RCC 7860 (cell line): ENCODE measurements at places on chromosomes 7 and 10.

DNA sequence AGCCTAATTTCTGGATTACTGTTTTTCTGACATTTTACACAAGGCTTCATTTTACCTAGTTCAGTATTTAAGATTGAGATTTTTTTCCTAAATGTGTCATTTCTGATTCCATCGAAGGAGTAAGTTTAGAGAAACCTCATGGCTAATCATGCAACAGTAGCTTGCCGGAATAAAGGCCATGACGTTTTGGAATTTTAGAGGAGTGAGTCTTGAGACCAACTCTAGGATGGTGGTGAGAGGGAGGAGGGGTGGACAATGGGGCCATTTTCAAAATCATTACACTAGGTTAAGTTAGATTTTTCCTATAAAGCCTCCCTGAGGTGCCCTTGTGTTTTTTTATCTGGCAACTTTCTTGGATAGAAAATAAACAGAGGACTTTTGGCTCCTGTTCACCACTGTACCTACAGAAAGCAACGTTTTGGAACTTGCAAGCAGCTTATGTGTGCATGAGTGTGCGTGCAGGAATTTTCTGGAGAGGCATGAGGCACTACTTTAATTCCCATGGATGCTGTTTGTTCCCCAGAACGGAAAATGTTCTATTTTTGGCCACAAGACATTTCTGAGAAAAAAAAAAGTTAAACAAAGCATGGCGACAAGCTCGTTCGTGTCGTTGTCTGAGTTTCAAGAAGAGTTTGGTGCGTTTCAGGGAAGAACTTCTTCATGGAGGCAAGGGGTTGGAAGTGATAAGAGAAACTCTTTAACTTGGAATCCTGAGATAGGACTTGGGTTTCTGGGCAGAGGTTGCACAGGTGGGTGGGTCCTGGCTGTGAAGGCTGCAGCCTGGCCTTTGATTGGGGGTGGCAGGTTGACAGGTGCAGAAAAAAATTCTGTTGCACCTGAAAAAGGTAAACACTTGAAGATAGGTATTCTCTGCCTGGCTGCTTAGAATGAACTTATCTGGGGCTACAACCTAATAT, 178.1 kb downstream of the PTEN start:
- DNase-seq = no peak

- DNase-seq = no peak
These were observed 543.8 kb upstream of the NRP1 start for GRCh38 chr10:33878238-33878786.

GRCh38 chr10:68901105-68901927, at the start of gene DDX50:
Gene DDX50 (plus strand): TSS chr10:68901315. CDS start chr10:68901385, 70 bp downstream.
- peak; percentile 98 for DNase-seq

DNA sequence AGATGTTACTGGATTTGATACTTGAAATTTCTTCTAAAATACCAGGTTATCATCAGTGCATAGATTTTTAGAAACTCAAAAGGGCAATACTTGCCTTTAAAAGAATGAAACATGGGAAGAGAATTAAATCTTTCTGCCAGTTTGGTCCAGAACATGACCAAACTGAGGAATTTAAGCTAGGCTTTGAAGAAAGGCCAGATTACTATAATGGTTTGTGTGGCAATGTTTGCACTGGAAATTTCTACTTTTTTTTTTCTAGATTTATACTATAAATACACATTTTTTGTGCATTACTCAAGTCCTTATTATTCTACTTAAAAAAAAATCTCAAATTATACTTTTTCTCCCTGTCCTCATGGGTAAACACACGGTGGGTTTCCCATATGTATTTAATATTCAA, 9.2 kb downstream of the MKX start:
- no peak for DNase-seq

GRCh38 chr10:30986053-30986555, 45.6 kb downstream of the ZNF438 start:
- no peak for DNase-seq

DNA sequence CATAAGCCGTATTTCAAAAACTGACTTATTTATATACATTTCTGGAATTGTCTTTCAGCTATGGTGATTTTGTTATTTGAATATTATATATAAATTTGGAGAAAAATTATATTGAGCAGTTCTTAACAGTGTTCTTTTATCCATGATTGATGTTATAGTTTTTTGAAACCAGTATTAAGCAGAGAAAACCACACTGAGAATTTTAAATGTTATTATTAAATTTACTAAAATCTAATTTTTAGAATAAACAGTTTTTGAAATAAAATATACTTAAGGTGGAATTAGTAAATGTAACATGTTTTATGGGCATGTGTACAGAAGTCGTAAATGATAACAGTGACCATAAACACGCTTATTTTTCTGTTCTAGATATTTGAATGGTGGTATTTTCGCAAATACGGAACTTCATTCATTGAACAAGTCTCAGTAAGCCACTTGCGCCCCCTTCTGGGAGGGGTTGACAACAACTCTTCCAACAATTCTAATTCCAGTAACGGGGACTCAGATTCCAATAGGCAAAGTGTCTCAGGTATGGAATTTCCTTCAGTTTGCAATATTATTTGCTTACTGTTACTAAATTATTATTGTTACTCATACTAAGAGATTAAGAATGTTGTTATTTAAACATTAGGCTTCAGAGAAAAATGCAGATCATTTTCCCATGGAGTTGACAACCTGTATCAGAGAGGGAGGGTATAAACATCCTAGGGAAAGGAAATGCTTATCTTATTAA, 166.1 kb downstream of the ST7 start:
- DNase-seq = peak; percentile 58

DNA sequence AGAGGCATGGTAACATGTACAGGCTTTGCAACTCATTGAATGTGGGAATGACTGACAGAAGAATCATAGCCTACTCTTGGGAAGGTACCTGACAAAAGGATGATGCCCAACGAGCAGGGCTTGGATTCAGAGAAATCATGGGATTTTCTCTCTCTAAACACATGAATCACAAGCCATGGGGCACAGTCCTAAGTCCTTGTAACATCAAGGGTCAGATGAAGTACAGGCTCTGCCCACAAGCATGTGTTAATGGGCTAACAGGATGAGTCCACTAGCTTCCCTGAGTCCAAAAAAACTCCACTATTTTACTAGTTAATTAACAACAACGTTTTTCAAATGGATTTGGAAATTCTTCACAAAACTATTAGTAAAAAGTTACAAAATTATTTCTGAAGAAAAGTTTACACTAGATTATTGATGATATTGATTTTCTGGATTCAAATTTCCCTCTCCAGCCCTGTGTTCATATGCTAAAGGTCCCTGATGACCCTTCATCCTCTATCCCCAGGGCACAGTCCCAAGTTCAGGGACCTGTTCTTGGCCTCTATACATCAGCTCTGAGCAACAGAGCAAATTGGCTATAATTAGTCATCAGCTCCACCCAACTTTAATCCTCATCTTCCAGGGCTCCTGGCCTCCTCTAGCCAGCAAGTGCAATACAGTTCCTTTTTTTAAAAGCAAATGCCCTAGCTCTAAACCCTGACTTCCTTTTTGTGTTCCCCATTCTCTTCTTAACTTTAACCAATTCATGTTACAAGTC, 99.8 kb downstream of the GSAP start:
- DNase-seq = no peak

GRCh38 chr10:105706281-105707026, 1065.4 kb downstream of the SORCS3 start:
- no peak for DNase-seq

- no peak for DNase-seq
These were observed 243.2 kb upstream of the SLC26A5 start for GRCh38 chr7:103689255-103689654.

DNA sequence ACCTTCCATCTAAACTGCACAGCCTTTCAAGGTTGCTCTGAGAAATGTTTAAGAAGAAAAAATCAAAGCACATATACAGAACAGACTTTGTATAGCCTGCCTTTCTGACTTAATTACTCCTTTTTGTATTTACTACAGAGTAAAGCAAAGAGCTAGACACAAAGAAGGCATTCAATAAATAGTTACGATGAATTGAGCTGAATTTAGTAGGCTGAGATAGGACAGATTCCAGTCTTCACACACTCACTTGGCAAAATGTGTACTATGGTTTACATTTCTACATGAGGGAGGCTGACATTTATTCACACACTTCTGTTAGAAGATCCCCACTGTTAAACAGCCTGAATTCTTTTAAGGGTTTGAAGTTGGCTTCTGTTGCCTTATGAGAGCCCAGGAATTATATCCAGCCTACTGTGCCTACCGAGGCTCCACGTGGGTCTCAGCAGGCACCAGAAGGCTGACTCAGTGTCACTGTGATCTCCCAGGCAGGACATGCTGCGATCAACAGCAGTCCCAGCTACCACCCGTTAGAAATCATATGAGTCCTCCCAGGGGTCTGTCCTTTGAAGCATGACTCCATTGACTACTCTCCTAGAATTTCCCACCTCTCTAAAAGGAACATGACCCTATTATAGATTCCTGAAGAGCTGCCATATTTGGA, 24.5 kb upstream of the SLC25A13 start:
- no peak for DNase-seq

- peak; percentile 28 for DNase-seq
These were observed 20.2 kb downstream of the PDCD11 start for GRCh38 chr10:103416436-103417147.

DNA sequence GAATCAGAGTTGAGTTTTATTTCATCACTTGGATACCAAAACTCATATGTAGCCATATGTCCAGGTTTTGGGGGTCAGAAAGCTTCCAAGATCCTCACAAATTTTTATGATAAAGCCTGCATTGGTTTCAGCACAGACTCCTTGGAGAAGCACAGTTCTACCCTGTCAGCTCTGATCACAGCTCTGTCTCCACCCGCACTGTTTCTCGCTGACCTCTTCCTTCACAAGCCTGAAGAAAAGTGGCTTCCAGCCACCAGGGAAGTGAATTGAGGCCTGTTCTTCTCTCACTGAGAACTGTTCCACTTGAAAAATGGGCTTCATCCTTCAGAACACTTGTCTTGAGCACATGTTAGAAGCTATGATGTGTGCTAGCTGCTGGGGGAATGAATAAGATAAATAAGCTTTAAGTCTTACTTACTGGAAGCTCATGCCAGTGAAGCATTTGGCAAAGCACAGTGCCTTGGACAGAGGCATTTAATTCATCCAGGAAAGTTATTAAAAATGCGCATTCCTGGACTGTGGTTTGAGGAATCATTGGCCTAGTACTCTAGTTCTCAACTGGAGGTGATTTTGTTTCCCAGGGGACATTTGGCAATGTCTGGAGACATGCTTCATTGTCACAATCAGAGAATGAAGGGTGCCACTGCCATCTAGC, 133.6 kb downstream of the BMPER start:
- DNase-seq = no peak

GRCh38 chr7:2498708-2499107, 20.9 kb upstream of the LFNG start:
- DNase-seq = no peak

DNA sequence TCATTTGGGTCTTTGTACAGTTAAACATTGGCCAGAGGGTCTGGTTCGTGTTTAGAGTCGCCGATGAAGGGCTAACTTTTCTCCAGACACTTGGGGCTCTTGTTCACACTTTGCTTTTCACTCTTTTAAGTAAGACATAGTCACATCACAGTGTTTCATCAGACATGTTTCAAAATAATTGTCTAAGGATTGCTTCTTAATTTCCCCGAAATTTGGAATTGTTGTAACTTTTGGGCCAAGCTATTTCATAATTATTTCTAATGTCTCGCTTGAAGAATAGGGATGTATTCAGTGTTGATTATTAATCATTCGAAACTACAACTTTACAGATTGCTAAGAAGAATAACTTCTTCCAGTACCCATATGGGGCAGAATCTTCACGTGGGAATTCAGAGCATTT, 92.8 kb downstream of the TCF7L2 start:
- no peak for DNase-seq

- peak; percentile 63 for DNase-seq
These were observed 165.2 kb downstream of the GNAT3 start for GRCh38 chr7:80346704-80347103.

GRCh38 chr10:89625041-89625765, 19.8 kb downstream of the PANK1 start:
- DNase-seq = peak; percentile 18

DNA sequence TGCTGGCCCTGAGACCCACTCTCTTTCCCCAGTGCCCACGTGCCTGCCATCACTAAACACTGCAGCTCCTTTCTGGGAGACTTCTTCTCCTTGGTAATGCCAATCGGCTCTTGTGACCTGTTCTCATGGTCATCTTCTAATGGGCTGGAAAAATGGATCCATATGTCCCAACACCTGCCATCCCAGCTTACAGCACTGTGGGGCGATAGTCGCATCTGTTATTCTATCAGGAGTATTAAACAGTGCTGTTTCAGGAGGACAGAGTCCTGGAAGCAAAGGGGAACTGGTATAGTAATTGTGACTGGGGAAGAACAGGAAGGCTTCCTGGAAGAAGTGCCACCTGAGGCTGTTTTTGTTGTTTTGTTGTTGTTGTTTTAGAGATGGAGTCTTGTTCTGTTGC, 411.2 kb downstream of the GLRX3 start:
- DNase-seq = no peak

- no peak for DNase-seq
These were observed 13.1 kb upstream of the SGMS1 start for GRCh38 chr10:50636618-50637579.

- DNase-seq = peak; percentile 23
These were observed 261.1 kb upstream of the CSTF2T start for GRCh38 chr10:51960494-51960895.

DNA sequence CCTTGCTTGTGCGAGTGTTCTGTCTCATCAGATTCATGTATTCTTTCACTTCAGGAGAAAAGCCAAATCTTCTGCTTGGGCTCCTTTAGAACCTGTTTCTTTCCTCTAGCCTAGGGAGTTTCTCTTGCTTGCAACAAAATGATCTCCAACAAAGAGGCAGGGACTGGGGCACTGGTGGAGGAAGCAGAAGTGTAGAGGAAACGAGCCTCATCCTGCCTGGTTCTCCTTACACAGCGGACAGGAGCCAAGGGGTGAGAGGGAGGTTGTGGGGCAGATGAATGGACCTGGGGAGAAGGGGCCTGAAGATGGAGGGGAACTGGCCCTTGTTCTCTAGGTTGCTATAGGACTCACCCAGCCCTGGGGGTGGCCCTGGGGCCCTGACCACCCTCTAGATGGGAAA, 141.1 kb downstream of the PKD1L1 start:
- no peak for DNase-seq

DNA sequence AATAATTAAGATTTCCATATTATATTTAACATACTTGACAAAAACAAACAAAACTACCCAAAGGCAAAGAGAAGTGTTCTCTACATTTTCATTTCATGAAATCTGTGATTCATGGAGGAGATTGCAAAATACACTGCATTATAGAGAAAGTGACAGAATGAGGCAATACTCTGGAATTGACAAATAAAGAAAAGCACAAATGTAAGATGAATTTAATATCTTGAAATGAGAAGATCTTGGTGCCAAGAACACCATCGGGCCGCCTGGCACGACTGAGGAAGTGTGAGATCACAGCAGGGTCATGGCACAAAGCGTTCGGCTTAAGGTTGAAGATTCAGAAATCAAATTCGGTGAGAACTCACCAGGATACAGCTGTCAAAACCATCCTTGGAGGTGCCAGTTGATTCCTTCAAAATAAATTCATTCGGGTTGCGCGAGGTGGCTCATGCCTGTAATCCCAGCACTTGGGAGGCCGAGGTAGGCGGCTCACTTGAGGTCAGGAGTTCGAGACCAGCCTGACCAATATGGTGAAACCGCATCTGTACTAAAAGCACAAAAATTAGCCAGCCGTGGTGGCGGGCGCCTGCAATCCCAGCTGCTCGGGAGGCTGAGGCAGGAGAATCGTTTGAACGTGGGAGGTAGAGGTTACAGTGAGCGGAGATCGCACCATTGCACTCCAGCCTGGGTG, 174.0 kb upstream of the PFKP start:
- DNase-seq = no peak

- DNase-seq = no peak
These were observed 359.0 kb upstream of the ANKRD30A start for GRCh38 chr10:36766415-36766810.

- DNase-seq = peak; percentile 37
These were observed 27.9 kb downstream of the GNG11 start for GRCh38 chr7:93949423-93949822.
